Regular cardiac myocyte (primary cell): ENCODE measurements at places on chromosomes 12 and 14. TPM values are rescaled to one million over a fixed set of nuclear protein-coding genes. Genes with fewer than 3 reads are reported as not detected.

The ALX1 gene
- total RNA-seq: not detected in 2 replicates

The NELL2 gene
- total RNA-seq: not detected in 2 replicates

The CCDC196 gene
- total RNA-seq: not detected in 2 replicates

The AACS gene
- total RNA-seq: 22.0 and 28.6 TPM in 2 replicates

The KLRG1 gene
- total RNA-seq: 0.38 and 0.85 TPM in 2 replicates

The SPIC gene
- total RNA-seq: not detected in 2 replicates

The C1R gene
- total RNA-seq: 11.7 and 106 TPM in 2 replicates

The DTX1 gene
- total RNA-seq: under 0.01 and 0.28 TPM in 2 replicates

The R3HDM2 gene
- 6.9 and 8.7 TPM in 2 replicates for total RNA-seq

The MRPL52 gene
- 23.1 and 56.4 TPM in 2 replicates for total RNA-seq

The L3HYPDH gene
- 52.9 and 64.8 TPM in 2 replicates for total RNA-seq

The PHLDA1 gene
- total RNA-seq: 78.9 and 101 TPM in 2 replicates

The TAS2R14 gene
- total RNA-seq: 1.5 and 3.7 TPM in 2 replicates

The PRPF40B gene
- total RNA-seq: 8.4 and 10.4 TPM in 2 replicates

The SMOC1 gene
- total RNA-seq: under 0.01 and 0.85 TPM in 2 replicates

The RHOJ gene
- total RNA-seq: 2.8 and 13.6 TPM in 2 replicates

The C12orf50 gene
- total RNA-seq: not detected in 2 replicates

The SLC5A8 gene
- total RNA-seq: under 0.01 TPM in 1 of 2 replicates, not detected in the other

The SMIM41 gene
- 0.19 TPM in 1 of 2 replicates, not detected in the other for total RNA-seq

The GSG1 gene
- 0.19 and 0.85 TPM in 2 replicates for total RNA-seq

The FAM186B gene
- 0.19 and 0.28 TPM in 2 replicates for total RNA-seq

The ATL1 gene
- 1.7 and 8.5 TPM in 2 replicates for total RNA-seq

The DHRS2 gene
- total RNA-seq: under 0.01 and 0.19 TPM in 2 replicates

The TAMALIN gene
- 2.7 and 9.0 TPM in 2 replicates for total RNA-seq

The SRRM4 gene
- total RNA-seq: not detected in 2 replicates

The RNU7-1 gene
- not detected in 2 replicates for total RNA-seq

The CPNE6 gene
- total RNA-seq: not detected in 2 replicates

The LMNTD1 gene
- total RNA-seq: 0.38 TPM in 1 of 2 replicates, not detected in the other

The ANKRD33 gene
- under 0.01 and 0.38 TPM in 2 replicates for total RNA-seq

The CD4 gene
- 0.28 and 0.58 TPM in 2 replicates for total RNA-seq

The IFNG-AS1 gene
- total RNA-seq: not detected in 2 replicates

The MYBPC1 gene
- total RNA-seq: not detected in 2 replicates
